ENCODE measurements at places on chromosomes 7 and 10.
A peak's percentile ranks its signal among the peaks of the same experiment; 100 is the strongest.

- DNase-seq: no peak
These were observed 508.8 kb downstream of the GRID1 start for GRCh38 chr10:85857791-85858190.

- peak; percentile 29 for DNase-seq
These were observed 30.2 kb upstream of the ANKRD2 start for GRCh38 chr10:97542169-97543024.

DNA sequence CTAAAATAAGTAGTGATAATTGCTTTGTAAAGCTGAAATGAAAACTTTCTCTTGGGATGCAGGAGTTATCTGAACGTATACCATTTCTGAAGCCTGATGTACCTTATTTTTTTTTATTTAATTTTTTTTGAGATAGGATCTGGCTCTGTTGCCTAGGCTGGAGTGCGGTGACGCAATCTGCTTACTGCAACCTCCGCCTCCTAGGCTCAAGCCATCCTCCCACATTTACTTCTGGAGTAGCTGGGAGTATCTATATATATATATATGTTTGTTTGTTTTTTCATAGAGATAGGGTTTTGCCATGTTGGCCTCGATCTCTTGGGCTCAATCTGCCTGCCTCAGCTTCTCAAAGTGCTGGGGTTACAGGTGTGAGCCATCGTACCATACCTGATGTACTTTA is 2.4 kb downstream of the PMPCB start:
- DNase-seq: no peak

GRCh38 chr10:35675846-35676245 is 33.8 kb upstream of the FZD8 start:
- DNase-seq: no peak

DNA sequence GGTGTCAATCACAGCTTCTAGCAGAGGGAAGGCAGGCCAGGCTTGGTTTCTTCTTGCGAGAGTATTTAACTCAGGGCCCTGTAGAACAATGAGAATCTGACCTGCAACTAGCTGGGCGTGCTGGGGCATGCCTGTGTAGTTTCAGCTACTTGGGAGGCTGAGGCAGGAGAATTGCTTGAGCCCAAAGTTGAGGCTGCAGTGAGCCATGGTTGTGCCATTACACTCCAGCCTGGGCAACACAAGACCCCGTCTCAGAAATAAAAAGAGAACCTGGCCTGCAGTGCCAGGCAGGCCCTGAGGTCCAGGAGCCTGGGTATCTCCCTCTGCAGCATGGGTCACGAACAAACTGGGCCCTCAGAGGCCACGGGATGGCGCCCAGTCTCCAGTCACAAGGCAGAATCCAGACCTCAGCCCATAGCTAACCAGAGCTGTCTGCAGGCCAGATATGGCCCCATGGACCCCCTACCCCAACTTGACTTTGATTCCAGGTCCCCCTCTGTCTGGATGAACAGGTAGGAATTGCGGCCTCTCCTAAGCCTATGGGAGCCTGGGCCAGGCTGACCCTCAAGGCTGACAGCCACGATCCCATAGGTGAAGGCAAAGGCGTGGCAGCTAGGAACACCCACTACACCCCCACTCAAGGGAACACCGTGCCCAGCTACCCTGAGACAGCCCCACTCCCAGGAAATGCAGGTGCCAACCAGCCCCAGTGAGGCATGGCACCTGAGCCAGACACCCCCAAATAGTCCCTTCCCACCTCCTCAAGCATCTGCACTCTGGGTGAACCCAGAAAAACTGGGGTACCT is 102.7 kb upstream of the TNRC18 start:
- peak; percentile 33 for DNase-seq

GRCh38 chr7:151590071-151590849 is 70.6 kb upstream of the RHEB start:
- DNase-seq: no peak

- DNase-seq: no peak
These were observed 51.6 kb upstream of the MPP7 start for GRCh38 chr10:28354511-28354910.

- peak; percentile 32 for DNase-seq
These were observed 25.1 kb upstream of the GHRHR start for GRCh38 chr7:30938435-30939316.

DNA sequence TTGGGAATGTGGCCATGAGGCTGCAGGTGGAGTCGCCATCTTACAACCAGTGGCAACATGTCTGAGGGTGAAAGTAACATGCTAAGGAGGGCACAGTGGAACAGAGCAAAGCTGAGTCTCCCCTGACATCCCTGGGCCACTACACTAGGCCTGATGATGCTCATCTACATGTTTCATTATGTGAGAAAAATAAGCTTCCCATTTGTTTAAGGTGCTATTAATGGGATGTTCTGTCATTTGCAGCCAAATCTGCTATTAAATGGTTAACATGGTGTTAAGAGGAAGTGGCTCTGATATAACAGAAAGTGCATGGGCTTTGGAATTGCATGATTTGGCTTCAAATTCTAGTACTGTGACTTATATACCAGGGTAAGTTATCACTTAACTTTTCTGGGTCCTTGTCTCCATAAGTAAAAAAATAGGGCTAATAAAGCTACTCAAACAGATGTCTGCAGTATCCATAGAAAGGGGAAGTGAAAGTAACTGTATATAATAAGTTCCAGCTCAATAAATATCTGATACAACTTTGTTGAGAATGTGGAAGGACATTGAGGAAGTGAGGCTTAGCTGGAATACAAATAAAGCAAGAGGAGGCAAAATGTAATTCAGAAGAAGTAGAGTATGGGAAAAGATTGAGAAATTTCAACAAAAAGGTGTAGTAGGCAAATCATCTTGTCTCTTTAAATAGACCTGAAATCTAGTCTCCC is 158.9 kb downstream of the RTKN2 start:
- DNase-seq: no peak

DNA sequence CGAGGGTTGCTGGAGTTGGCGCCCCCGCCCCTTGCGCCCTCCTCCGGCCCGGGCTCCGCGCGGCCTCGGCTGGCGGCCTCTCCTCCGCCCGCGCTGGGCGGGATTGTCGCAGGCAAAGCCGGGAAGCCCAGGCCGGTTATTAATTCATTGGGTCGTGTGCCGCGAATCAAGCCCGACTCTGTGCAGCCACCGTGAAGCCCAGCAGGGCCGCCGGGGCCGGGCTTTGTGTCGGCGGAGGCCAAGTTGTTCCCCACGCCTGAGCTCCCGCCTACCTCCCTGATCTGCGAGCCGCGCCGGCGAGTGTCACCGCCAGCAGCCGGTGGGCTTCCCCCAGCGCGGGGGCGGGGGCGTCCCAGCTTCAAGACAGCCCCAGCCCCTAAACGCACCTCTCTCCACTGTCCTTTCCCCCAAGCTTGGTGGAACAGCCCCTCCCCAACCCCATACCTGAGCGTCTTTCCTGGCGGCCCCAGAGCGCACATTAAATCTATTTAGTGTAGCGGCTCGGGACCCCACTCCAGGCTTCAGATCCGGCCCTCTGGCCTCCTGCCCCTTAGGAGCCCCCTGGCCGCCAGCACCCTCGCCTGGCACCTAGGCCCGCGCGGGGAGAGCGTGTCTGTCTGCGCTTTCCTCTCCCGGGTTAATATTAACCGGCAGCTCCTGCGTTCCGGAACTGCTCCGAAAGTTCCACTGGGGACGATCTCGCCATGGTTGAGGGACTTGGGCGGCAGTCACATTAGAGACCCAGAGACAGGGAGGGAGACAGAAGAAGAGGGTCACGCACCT is 3.5 kb downstream of the SHH start:
- no peak for DNase-seq

DNA sequence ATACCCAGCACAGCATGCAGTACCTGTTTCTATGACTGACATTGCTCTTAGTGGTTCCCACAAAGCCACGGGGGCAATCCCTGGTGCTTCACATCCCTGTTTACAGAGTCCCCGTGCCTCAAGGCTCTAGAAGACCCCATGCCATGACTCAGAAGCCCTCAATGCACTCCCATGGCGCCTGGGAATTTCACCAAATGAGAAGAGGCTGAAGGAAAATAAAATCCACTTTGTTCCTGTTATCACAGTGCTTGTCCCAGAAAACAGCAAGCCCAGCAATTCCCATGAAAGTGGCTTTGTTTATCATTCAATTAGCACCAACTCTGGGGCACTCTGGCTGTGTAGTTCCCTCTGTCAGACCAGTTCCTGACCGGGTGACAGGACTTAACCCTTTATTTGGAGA is 268.3 kb downstream of the TNS3 start:
- DNase-seq: no peak

DNA sequence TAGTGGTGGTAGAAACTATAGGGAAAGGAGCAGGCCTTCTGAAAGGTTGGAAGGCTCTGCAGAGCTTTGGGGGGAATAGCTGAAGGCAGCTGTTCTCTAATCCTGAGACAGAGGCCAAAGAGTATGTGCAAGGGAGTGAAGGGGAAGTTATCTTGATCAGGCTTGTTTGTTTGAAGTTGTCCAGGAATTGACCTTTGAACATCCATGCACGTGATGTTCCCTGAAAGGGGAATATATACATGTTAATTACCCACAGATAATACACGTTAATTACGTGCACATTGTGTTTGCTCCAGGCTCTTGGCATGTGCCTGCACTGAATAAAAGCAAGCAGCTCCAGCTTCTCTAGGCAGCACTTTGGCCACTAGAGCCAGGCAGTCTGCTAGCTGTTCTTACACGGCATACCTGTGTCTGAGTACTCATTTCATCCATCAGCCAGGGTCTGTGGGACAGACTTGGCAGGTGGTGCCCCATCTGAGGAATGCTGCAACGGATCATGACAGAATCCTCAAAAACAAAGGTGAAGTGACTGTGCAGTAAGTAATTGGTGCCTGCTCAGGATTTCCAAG is 18.0 kb upstream of the STARD3NL start:
- no peak for DNase-seq

DNA sequence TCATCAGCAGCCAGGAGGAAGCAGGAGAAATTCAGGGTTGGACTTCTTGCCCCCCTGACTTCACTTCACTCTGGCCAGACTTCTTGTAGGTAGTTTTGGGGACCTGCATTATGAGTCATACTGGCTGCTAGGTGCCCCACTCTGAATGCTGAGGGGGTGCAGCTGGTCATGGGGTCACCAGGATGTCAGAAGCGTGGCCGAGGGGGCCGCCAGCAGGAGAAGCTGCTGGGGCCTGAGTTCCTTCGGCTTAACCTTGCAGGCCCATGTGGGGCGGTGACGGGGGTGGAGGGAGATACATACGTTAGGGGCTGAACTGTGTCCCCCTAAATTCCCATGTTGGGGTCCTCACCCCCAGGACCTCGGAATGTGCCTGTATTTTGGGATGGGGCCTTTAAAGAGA is 18.2 kb downstream of the UNCX start:
- DNase-seq: no peak

- no peak for DNase-seq
These were observed 168.0 kb downstream of the GNAI1 start for GRCh38 chr7:80302636-80303035.

GRCh38 chr10:61798713-61799112 is 102.8 kb upstream of the ARID5B start:
- DNase-seq: no peak

DNA sequence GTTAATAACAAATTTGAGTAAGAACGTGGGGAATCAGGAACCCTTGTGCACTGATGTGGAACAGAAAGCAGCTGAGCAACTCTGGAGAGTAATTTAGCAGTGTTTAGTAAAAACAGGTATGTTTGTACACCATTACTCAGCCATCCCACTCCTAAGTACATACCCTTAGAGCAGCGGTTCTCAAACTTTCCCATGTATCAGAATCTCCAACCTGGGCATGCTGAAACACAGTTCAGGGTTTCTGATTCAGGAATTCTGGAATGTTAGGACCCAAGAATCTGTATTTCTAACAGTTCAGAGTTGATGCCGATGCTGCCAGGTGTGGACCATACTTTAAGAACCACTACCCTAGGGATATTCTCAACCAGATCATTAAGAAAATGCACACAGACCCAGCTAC is 5.1 kb downstream of the SGMS1 start:
- no peak for DNase-seq

- DNase-seq: no peak
These were observed 36.4 kb downstream of the ANTXRL start for GRCh38 chr10:46323176-46323575.

- no peak for DNase-seq
These were observed 258.5 kb downstream of the HDAC9 start for GRCh38 chr7:18753972-18754610.

- DNase-seq: no peak
These were observed 1.8 kb downstream of the ZMIZ2 start for GRCh38 chr7:44750424-44750823.

DNA sequence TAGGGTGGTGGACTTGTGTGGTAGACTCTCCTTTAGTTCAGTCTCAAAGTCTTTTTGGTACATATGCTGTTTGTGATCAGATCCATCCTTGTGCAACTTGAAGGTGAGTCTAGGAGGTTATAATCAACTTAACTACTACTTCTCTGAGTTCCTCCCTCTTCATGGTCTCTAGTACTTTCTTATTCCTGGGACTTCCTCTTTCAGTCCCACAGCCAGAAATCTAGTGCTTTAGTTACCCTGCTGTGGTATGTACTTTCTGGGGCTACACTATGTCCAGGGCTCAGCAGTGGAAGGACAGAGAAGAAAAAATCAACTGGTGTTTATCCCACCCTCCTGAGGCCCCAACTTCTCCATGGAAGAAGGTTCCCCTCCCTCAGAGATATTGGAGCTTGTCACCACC is 19.4 kb upstream of the ATAD1 start:
- DNase-seq: no peak

DNA sequence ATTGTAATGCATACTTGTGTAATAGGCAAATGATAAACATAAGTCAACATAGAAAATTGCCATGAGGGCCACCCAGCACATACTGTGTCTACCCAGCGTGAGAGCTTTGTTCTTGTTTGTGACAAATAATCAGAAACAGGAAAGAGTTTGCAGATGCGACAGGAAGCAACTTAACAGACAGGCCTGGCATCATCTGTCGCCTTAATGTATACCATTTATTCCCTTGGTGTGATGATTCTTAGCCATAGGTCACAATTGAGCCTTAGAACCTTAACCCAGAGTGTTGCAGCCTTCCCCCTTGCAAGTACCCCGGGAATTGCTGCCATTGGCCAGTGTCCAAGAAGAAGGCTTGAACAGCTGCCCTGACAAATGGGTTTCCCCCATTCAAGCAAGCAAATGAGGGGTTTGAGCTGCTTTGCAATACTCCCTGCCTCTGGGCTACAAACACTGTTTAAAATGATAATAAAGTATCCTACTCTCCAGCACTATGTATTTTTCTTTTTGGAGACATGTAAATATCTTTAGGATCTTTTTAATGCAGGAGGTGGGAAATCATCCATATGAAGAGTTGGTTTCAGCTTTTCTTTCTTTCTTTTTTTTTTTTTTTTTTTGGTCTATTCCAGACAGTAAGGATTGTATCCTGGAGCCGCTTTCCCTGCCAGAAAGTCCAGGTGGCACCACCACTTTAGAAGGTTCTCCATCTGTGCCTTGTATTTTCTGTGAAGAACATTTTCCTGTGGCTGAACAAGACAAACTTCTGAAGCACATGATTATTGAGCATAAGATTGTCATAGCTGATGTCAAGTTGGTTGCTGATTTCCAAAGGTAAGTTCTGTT is 80.0 kb downstream of the ZNF277 start:
- DNase-seq: no peak

Measured in CD4-positive, alpha-beta T cell treated with Interleukin-1 beta for 1 hour (primary cell).